Smooth muscle cell of the brain vasculature (primary cell): ENCODE measurements at places on chromosomes 13 and 19.

GRCh38 chr19:40768869-40769268 is 6.5 kb upstream of the MIA start:
- DNase-seq = no peak

- DNase-seq = no peak
Measured at GRCh38 chr19:16266586-16266942, 58.1 kb upstream of the KLF2 start.

- no peak for DNase-seq
Measured at GRCh38 chr19:13902993-13903555, 2.8 kb downstream of the BRME1 start.

GRCh38 chr19:5937550-5937949 is 23.5 kb downstream of the CAPS start:
- DNase-seq = no peak

DNA sequence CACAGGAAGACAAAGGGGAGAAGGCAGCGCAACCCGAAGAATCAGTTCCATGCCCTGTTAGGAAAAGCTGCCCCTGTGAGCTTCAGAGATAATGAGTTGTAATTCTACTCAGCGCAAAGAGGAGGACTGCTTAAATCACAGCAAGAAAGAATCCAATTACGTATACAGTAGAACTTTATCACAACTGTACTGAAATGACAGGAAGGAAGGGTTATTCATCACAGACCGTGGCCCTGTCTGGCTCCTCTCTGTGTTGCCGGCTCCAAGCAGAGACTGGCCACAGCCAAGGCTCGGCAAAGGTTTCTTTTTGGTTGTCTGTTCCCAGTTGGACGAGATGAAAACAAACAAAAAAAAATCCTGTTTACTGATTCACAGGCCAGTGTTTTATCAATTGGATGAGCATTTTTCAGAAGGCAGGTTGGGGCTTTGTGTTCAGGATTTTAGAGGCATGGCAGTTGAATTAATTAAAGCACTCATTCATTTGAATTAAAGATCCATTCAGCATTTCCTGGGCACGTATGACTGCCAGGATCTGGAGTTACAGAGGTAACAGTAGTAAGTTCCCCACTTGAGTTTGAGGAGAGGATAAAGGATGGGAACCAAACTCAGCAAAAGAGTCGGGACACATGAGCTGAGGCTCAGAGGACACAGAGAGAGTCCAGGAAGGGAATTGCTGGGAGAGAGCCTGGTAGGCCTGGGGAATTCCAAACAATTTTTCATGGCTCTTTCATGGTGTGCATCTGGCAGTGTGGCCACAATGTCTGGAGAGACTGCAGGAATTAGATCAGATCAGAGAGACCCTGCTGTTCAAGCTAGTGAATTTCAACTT is 341.0 kb downstream of the DNAJC15 start:
- DNase-seq = no peak

GRCh38 chr13:109700176-109700575 is 86.2 kb downstream of the IRS2 start:
- DNase-seq = peak; percentile 72

- DNase-seq = no peak
Measured at GRCh38 chr13:37481011-37481884, 117.3 kb downstream of the POSTN start.

DNA sequence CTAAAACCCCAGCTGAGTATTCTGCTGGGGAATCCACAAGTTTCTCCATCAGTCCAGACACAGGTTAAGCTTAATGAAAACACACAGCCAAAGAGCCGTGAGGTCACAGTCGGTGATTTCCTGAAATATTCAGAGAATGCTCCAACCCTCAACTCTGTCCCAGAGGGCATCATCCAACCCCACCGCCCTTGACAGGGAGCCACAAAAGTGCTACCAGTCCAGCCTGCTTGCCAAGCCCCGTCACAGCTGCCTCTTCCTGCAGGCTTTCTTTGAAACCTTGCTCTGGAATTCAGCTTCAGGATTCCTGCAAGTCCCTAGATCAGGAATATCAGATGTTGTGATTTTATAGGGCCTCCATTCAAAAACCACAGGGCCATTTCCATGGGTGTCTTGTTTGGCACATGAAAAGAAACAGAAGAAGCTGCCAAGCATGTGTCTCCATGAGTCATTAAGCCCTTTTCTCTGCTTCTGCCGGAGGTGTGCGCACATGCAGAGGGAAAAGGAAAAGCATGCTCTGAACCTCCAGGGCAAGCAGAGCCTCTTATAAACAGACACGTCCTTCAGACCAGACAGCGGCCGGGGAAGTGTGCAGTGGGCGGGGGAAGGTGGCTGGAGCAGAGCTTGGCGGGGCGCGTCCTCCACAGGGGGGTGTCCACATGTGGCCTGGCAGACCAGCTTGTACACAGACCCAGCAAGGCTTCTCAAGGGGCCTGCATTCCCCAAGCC is 164.7 kb downstream of the KATNAL1 start:
- peak; percentile 83 for DNase-seq

GRCh38 chr13:42275098-42275471 is 3.1 kb downstream of the AKAP11 start:
- DNase-seq = no peak

GRCh38 chr13:110132225-110132982 is 174.6 kb downstream of the COL4A1 start:
- no peak for DNase-seq

DNA sequence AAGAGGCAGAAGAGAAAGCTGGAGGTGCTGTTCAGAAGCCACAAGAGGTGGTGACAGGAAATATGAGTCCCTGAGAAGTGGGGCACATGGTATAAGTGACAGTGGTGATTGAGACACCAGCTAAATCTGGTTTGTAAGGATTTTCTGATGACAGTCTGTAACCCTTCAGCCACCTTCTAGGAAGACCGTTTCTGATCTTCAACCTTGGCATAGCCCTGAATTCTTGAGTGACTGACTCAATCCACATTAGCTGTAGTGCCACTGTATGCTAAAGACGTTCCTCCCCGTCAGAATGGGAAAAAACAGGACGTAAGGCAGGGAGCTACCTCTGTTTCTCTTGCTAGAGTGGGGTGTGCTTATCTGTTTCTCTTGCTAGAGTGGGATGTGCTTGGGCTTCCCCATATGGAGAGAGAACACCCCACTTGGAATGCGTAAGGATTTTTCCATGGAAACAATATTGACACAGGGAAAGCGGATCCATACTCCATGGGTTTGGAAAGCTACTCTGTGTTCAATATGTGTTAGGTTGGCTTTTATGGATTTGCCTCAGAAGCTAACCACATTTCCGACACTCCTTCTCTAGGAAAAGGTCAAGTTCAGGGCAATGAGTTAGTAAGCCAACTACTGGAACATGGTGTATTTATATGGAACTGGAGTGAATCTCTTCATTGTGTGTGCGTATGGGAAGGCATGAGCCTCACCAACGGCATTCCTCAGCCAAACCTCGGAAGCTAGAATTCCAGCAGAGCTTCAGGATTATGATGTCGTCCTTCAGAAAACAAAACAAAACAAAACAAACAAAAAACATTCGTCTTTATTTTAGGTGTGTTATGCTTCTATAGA is 948.8 kb upstream of the SLC10A2 start:
- no peak for DNase-seq

DNA sequence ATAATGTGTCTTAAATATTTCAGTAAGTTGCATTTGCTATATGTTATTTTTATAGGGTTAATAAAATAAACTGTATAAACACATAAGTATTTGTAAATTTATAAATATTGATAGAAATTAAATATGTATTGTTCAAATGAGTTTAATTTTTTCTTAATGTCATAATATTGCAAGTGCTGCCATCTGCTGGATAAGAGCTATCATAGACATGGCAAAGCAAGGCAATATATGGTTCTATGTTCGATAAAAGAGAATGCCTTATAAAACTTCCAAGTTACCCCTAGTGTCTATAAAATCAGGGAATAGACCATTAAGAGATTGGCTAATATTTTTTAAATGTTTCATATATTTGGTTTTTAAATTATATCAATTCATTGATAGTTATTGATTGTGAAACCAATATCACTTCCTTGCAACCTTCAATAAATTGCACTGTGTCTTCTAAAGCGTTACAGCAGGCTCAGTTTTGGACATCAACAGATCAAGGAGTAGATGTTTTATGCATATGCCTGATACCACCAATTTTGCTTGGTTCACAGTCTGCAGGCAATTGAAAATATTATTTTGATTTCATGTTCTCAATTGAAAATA is 29.0 kb upstream of the SLITRK6 start:
- DNase-seq = peak; percentile 9

DNA sequence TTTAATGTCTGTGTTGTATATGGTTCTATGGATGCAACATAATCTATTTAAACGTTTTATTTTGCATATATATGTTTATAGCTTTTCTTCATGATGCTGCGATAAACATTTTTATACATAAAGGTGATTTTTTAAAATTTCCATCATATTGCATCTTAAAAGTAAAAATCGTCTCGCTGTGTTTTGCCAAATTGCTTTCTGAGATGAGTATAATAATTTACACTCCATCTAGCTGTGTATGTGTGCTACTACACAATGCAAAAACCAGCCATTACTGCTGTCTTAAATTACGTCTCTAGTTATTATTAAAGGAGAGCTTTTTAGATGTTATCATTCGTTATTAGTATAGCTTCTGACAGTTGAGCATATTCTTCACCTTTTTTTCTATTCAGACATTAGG is 37.2 kb downstream of the METTL21C start:
- no peak for DNase-seq

DNA sequence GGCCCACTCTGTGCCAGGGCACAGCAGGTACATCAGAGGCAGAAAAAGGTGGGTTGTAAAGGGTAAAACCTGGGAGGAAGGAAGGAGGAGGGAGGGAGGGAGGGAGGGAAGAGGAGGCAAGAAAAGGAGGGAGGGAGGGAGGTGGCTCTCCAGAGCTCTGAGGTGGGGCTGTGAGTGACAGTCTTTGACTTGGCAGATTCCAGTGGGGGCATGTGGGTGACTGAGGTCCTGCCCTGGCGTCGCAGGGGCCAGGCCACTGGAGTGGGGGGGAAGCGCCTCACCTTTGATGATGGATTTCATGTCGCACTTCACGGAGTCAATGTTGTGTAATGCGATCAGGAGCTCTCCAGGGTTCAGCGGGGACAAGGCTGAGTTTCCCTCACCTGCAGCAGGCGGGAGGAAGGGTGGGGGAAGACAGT is 6.0 kb upstream of the RSPH6A start:
- no peak for DNase-seq

DNA sequence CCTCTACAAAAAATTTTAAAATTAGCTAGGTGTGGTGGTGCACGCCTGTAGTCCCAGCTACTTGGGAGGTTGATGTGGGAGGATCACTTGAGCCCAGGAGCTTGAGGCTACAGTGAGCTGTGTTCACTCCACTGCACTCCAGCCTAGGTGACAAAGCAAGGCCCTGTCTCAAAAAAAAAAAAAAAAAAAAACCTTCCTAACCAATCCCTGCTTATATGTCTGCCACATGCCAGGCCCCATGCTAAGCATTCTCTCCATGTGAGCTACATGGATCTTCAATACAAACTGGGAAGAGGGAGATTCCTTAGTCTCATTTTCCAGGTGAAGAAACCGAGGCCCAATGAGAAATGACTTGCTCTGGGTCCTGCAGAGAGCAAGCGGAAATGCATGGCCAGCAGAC is 2.3 kb upstream of the OVOL3 start:
- DNase-seq = no peak

DNA sequence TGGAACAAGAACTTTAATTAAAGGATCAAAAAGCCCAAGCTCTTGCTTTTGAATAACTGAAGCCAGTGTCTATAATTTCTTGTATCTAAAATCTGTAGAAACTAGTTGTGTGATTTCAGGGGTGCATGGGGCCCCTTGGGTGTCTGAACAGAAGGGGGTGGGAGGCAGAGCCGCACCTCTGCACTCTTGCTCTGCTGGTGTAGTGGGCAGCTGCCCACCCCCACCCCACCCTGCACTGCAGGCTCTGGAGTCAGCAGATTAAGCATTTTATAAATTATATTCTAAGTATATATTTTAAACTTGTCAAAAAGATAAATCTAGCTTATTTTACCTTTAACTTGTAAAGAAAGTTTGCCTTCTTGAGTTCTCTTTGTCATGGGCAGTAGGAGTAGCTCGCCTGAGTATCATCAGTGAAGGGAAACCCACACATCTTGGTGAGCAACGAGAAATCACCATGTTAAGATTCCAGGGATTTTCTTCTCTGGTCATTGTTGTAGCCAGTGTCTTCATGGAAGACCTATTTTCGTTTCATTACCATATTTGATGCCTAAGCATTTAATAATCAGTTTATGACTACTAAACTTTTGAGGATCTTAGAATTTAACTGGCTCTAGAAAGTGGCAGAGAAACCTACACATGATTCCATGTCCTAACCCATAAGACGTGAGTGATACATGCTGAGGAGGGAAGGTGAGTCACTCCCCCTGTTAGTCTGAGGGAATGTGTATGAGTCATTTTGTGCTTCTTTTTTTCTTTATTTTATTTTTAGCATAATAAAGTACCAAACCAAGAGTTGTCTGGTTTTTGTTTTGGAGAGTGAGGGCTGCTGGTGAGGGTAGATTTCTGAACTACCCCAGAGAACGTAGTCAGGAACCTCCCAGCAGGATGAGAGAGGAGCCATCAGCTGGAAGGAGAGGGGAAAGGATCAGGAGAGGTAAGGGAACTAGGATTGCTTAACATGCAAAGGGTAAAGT is 7.7 kb downstream of the UBE2L5 start:
- peak; percentile 63 for DNase-seq

- no peak for DNase-seq
Measured at GRCh38 chr13:33992881-33993336, 175.0 kb downstream of the RFC3 start.

DNA sequence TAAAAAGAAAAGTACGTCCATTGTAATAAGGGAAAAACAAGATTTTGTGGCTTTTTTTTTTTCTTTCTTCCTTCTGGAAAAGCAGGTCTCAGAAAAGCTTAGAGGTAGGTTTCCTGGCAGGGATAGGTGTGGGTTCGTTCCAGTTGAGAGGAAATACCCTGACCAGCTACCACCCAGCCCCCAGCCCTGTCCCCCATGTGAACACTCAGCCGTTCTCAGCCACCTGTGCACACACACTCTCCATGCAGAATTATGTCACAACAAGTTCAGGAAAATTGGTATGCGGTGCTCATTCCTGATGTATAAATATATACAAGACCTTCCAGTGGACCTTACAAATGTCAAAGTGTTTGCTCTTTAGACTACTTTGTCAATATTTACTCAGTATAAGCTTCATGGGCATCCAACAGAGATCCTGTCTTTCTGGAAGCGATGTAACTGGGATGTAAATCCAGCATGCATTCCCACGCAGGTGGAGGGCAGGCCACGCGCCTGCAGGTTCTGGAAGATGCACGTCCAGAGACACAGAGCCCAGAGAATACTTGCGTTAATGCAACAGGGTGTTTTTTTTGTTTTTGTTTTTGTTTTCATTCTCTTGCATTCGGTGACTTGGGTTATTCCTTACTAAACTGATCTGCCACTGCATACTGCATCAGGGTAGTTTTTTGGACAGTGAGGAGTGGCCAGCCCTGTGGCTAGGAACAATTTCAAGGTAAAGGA is 68.8 kb downstream of the TSHZ3 start:
- no peak for DNase-seq

DNA sequence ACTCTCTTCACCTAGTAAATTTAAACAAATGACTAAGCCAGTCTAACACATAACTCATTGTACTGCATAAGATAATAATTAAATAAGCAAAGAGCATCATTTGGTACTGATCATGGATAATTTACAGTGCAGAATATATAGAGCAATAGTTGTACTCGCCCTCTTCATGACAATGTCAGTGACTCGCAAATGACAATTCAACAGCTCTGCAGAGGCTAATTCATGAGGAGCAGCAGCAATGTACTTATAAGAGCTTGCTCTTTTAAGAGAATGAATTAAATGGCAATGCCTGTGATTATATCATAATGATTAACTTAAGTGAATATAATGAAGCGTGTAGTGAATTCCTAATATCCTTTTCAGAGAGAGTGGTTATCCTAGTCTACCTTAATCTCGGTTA is 284.5 kb upstream of the PCDH20 start:
- DNase-seq = no peak
